Right forelimb (tissue), 1 donor: ENCODE measurements at places on chromosomes 6 and 20.

DNA sequence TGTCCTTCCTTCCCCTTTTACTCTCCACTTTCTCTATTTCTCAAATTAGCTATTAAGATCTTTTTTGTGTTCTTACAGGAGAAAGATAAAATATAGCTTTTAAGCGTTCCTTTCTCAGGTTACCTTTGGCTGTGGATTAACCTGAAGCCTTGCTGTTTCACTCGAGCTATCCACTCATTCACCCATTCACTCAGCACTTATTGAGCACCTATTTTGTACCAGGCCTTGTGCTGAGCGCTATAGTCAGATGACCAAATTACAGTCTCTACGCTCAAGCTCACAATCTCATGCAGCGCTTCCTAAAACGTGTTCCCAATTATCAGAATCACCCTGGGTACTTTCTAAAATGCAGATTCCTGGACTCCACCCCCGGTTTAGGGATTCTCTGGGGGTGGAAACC, 1.8 kb upstream of the CEP250 start:
- no peak for DNase-seq

- no peak for DNase-seq
Measured at GRCh38 chr6:158707120-158707820, 57.4 kb downstream of the SYTL3 start.

DNA sequence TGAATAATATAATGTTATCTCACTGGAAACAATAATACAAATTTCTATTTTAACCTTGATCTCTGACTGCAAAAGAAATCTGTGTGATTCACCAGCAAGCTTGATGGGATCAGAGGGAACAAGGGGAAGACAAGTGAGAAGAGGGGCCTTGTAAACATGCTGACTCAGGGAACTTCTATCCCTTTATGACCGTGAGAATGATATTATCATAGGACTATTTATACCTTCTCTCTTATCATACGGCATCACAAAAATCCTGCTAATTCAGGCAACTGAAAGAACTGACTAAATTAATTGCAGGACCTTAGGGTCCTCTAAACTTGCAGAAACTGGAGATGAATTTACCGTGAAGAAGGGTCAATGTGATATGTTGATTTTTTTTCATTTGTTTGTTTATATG, 173.3 kb downstream of the PTPRK start:
- DNase-seq: no peak

DNA sequence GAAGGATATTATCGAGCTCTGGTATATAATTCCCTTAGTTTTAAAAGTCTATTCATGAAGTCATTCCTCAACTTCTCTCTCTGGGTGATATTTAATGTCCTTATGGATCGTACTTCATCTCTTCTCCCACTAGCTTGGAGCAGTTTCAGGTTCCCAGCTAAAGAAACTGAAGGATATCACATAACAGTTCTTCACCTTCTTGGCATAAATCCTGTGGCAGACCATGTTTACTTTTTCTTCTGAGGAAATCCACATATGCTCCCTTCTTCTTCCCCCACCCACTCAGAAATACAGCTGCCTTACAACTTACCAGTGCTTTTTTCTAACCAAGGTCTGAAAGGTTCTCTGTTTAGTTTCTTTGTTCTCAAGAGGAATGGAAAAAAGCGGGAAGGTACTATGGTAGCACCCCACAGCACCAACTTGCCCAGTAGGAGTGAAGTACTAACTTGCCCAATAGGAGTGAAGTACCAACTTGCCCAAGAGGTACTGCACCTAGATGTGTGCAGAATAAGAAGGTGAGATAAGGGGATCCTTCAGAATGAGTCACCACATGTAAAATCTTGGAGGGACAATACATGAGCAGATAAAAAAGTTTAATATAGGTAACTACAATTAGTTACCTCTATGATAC, 53.1 kb downstream of the TSPYL4 start:
- DNase-seq: no peak

DNA sequence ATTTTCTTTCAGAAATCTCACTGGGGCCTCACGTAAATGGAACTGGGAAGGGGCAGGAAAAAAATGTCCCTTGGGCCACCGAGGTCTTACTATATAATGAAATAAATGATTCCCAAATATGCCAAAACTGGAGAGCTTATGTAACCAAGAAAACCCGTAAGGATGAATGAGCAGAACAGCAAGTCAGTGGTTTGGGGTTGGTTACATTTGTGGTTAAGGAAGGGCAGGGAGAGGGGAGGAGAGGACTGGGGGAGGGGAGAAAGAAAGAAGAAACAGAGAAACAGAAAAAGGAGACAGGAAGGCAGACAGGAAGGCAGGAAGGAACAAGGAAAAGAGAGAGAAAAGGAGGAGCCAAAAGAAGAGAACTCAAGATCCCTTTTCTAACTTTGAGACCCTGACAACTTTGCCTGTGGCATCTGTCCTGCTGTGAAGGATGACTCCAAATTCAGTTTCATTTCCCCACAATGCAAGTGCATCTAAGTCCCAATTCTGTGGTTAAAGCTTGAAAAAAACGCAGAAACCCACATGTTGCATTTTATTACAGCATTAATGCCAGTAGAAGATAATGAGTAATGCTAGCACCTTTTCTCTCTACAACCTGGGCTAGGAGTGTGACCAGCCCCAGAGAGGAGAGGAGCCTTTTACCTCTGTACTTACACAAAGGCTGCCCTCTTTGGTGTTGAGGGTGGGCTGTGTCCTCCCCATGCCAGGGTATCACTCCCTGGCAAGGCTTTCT, 10.8 kb upstream of the ARMC2 start:
- DNase-seq: no peak

GRCh38 chr20:63382551-63383300, 21.6 kb upstream of the CHRNA4 start:
- DNase-seq: no peak

DNA sequence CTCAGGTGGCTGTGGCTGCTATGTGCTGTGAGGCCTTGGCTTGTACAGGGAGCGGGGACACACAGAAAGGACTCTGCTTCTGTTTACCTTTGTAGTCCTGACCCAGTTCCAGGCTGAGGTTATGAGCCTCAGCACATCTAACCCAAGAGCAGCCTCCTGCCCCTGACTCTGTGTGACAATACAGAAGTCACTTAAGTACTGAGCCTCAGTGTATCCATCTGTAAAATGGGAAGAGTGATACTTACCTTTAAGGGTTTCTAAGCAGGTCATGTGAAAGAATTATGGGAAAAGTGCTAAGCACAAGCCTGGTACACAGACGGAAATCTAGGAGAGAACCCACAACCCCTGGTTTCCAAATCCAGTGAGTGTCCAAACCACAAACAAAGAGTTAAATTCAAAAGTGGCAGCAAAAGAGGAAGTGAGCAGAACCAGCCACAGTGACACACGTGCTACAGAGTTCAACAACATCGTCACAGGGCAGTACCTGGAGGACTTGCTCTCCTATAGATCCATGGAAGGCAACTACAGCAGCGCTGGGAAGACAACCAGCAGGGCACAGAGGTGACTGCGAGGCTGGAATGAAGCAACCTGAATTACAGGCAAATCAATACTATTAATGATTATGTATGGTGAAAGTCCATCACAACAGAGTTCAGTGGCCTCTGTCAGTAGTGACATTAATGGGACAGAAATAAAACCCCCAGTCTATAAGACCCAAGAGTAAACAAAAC, 12.5 kb downstream of the TRIM26 start:
- DNase-seq: no peak

- DNase-seq: no peak
Measured at GRCh38 chr20:49853640-49854039, 41.0 kb downstream of the SLC9A8 start.

- no peak for DNase-seq
Measured at GRCh38 chr20:51303731-51304670, 238.5 kb downstream of the NFATC2 start.

DNA sequence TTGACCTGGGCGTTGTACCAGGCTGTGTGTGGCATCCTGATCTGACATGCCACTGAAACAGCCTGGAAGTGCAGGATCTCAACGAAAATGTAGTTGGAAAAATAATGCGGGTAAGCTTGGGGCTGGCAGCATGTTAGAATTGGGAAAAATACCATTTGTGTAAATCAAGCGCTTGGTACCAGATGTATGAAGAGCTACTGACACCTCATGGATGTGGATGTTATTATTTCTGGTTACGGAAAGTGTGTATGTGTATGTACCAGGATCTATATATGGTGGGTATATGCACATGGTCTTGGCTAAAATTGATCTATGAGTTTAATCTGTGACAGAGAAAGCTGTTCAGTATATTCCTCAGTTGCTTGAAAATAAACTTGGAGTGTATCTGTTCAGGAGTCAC, 22.7 kb downstream of the HIVEP1 start:
- DNase-seq: no peak

GRCh38 chr6:112620812-112621569, 273.9 kb downstream of the RFPL4B start:
- DNase-seq: no peak

DNA sequence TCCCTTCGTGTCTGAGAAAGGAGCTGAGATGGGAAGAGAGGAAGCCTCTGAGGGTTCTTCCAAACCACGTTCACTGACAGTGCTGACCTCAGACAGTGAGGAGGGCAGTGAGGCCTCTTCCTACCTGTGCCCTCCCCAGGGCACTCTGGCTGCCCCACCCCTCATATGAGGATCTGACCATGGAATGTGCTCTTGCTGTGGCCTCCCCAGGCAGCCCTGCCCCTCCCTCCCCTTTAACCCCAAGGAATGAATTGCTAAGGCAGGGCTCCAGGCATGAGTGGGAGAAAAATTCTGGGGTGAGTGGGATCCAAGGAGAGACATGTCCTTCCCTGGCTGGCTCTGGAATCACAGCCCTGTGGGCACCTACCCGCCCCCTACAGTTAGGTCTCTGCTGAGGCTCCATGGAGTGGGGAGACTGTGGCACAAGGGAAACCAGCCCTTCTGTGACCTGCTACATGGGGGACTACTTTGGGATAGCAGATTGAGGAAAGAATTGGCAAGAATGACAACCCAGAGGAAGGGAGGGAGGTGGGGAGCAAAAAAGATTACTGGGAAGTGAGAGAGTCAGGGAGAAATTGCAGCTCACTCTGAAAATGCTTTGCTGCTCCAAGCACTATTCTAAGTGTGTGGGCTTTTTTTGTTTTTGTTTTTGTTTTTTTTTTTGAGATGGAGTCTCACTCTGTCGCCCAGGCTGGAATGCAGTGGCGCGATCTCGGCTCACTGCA, 29.4 kb downstream of the TNXB start:
- no peak for DNase-seq

- peak; percentile 52 for DNase-seq
Measured at GRCh38 chr6:132270726-132271402, 130.4 kb downstream of the MOXD1 start.

DNA sequence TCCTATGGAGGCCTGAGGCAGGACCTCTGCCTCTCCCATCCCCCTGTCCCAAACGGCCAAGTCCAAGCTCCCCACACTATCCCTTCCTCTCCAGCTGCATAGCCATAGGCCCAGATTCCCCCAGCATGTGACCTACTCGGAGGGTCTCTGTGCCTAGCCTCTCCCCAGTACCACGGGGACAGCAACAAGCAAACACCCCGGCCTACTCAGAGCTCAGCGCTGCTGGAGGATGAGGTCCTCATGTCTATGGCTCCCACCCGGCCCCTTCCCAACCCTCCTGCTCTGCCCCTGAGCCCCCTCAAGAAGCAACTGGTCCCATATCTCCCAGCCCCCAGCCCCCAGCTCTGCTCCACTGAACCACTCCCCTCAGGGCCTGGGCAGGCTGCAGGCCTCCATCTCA, 24.2 kb downstream of the RNASET2 start:
- DNase-seq: no peak

GRCh38 chr20:760751-761417, 7.4 kb downstream of the SLC52A3 start:
- no peak for DNase-seq

GRCh38 chr6:157528931-157529653, 148.1 kb downstream of the ZDHHC14 start:
- no peak for DNase-seq

DNA sequence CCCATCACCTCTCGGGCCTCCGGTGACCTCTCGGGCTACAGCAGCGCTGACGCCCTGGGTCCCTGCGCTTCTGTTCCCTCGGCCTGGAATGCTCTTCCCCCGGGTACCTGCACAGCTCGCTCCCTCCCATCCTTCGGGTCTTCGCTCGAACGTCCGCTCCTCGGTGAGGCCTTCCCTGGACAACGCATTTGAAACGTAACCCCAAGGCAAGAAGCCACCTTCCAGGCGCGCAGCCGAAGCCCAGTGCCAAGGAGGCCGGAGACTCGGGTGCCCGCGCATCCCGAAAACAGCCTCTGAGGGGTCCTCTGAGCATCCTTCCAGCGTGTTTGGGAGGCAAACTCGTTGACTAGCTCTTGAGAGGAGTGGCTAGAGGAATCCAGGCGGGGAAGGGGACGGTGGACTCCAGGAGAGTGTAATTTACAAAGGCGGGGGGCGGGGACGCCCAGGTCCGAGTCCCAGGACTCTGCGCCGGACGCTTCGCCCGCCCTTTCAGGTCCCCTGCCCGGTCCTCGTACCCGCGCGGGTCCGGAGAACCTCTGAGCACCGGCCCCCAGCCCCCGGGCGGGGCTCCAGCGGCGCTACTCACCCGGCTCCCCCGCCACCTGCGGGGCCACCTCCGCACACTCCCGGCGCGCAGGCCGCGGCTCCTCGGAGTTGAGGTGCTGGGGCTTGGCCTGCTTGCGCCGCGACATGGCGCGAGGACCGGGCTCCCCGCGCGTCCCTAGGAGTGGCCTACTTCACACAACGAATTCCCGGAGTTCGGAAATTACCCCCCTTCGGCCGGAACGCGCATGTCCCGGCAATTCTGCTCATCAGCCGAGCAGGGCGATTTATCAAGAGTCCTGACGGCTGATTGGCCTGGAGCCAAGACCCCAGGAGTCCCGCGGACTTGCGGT, 86.8 kb downstream of the ZFP64 start:
- DNase-seq: peak; percentile 70

GRCh38 chr6:12314751-12315150, 24.6 kb downstream of the EDN1 start:
- no peak for DNase-seq

- no peak for DNase-seq
Measured at GRCh38 chr6:39770446-39770845, 21.7 kb upstream of the DAAM2 start.

GRCh38 chr20:45368221-45368980, 5.4 kb downstream of the SYS1 start:
- no peak for DNase-seq

DNA sequence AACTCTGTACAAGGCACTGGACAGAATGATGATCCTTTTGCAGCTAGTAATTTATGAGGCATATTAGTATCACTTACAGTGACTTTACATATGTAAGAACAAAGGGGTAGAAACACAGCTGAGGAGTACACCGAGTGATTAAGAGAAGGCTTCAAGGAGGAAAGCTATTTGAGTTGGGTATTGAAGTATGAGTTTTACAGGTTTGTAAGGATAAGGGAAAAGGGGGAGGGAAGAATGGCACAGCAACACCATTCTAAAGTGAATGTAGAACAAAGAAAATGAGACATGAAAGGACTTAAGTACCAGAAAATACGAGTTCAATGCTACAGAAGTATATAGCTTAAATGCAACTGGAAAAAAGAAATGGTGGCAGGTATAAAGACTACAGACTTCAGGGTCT, 5.5 kb downstream of the CDK19 start:
- DNase-seq: no peak
